Bronchial epithelial cell (primary cell): ENCODE measurements at places on chromosomes 5 and 9. TPM values are rescaled to one million over a fixed set of nuclear protein-coding genes. Genes with fewer than 3 reads are reported as not detected.

- DNase-seq, result no peak
These were observed 972.8 kb downstream of the DTWD2 start for GRCh38 chr5:118015511-118015910.

GRCh38 chr5:43042626-43043399 is 2.7 kb upstream of the ANXA2R start:
- DNase-seq, result peak; percentile 50

Gene SLC45A2
- total RNA-seq, result not detected in 2 replicates

DNA sequence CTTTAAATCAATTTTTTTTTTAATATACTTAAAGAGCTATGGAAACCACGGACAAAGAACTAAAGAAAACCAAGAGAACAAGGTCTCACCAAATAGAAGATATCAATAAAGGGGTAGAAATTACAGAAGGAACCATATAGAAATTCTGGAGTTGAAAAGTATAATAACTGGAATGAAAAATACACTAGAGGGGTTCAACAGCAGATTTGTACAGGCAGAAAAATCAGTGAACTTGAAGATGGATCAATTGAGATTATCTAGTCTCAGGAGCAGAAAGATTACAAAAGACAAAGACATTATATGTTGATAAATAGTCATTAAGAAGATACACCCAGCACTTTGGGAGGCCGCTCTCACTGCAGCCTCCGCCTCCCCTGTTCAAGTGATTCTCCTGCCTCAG is 56.1 kb downstream of the GAPVD1 start:
- no peak for DNase-seq

Gene RIC1
- total RNA-seq, result 32.8 and 34.2 TPM in 2 replicates
